Frontal cortex (tissue), 4 donors: ENCODE measurements at places on chromosomes 4 and X. TPM values are rescaled to one million over a fixed set of nuclear protein-coding genes. Genes with fewer than 3 reads are reported as not detected.

GRCh38 chrX:15737190-15737958 lies 696 bp upstream of the CA5B start:
- DNase-seq, result no peak

DNA sequence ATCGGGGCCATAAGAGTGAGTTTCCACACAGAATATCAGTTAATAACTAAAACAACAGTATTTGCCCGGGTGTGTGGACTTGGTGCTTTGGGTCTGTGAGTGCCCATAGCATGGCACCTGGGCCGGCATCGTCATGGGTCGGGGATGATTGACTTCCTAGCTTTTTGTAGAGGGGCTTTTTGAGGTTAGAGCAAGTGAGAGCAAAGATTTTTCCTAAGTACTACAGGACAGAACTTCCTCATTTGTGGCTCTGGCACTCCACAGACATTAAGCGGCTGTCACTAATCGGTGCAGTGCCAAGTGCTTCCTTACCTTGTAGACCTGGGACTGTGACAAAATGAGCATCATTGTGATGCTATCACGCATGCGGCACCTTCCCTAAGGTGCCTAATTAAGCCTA lies 81.0 kb downstream of the SHROOM2 start:
- no peak for DNase-seq

The OPRPN gene
- total RNA-seq, result not detected

DNA sequence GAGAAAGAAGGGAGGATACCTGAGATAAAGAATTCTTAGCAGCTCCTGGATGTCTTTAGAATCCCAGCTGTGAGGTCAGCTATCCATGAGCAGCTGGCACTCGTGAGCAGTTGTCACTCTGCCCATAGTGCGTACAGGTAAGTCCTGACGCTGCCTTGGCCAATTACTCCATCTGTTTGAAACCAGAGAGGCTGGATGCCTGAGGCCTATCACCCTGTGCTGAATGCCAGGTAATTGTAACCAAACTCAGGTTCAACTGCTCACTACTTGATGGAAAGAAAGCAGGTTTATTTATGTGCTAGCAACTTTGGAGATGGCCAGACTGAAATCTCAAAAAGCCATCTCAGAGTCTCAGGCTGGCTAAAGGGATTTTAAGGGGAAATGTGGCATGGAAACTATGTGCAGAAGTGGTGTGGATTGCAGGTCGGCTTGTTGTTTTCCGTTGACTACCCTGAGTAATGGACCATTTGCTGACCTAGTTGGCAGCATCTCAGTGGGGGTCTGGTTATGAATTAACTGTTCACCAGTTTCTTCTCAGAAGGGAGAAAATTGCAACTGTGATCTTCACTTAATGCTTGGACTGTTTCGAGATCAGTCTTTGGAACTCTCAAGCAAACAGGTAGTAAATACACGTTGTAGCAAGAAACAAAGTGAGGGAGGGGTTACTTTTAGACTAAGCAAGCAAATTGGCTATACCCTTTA lies 1614.0 kb upstream of the PCDH10 start:
- DNase-seq, result no peak

The GABRA4 gene
- total RNA-seq, result 24.5 TPM

- no peak for DNase-seq
These were observed 283.6 kb upstream of the PCDH10 start for GRCh38 chr4:132865458-132865857.

GRCh38 chrX:18885328-18886004 lies 98.4 kb downstream of the PHKA2 start:
- no peak for DNase-seq

DNA sequence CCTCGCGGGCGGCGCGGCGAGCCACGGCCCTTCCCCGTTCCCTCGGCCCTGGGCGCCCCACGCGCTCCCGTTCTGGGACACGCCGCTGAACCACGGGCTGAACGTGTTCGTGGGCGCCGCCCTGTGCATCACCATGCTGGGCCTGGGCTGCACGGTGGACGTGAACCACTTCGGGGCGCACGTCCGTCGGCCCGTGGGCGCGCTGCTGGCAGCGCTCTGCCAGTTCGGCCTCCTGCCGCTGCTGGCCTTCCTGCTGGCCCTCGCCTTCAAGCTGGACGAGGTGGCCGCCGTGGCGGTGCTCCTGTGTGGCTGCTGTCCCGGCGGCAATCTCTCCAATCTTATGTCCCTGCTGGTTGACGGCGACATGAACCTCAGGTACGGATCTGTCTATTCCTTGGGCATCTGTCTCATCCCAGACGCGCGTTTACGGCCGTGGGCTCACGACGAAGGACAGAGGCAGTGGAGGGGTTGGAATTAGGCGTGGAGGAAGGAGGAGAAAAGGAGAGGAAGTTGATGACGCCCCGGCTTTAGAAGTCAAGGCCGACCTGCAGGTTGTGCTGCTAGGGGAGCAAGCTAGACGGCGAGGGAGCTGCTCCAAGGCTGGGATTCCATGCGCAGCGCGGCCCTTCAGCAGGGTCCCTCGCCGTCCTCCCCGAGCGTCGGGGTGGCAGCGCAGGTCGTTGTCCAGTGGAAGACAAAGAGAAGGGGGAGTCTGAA lies 792 bp downstream of the SLC10A4 start:
- DNase-seq, result no peak

GRCh38 chr4:7217474-7218321 lies 25.4 kb downstream of the SORCS2 start:
- DNase-seq, result no peak

DNA sequence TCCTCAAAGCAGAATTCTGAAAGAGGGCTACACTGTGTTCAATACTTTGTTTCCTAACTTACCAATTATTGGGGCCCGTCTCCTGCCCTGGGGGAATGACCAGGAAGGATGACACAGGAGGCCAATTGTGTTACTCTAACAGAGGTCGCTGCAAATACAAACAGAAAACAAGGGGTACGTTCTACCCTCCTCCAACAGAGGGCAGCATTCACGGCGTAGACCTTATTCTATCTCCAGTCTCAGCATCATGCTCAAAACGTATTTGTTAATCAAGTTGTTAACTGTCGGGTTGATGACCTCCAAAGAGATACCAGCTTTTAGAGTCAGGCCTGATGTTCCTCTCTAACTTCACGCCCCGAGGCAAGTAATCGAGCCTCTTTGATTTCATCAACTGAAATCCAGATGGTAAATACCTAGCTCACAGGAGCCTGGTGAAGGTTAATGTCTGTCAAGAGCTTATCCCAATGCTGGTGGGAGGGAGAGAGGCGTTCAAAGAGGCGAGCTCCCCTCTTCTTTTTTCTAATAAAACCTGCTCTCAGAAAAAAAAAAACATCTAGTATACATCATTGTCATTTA lies 181.0 kb upstream of the KCNIP4 start:
- DNase-seq, result no peak

DNA sequence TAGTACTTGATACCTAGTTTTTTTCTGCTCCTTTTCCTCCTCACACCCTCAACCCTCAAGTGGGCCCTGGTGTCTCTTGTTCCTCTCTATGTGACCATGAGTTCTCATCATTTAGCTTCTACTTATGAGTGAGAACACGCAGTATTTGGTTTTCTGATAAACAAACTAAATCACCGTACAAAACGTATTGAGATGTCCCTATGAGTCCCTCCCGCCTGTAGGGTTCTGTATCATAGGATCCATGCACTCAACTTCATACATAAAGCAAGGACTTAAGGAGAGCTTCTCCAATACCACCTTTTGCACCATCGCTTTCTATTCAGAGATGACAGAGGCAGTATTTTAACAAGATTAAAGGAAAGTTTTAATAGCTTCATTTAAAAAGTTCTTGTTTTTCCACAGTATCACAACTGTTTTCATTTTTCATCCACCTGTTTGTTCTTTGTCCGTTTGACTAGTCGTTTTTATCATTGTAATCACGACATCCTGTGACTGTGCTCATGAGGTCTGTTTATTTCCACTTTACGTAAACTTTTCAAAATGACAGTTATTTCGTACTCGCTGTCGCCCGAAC lies 457 bp upstream of the RAB9A start:
- no peak for DNase-seq

DNA sequence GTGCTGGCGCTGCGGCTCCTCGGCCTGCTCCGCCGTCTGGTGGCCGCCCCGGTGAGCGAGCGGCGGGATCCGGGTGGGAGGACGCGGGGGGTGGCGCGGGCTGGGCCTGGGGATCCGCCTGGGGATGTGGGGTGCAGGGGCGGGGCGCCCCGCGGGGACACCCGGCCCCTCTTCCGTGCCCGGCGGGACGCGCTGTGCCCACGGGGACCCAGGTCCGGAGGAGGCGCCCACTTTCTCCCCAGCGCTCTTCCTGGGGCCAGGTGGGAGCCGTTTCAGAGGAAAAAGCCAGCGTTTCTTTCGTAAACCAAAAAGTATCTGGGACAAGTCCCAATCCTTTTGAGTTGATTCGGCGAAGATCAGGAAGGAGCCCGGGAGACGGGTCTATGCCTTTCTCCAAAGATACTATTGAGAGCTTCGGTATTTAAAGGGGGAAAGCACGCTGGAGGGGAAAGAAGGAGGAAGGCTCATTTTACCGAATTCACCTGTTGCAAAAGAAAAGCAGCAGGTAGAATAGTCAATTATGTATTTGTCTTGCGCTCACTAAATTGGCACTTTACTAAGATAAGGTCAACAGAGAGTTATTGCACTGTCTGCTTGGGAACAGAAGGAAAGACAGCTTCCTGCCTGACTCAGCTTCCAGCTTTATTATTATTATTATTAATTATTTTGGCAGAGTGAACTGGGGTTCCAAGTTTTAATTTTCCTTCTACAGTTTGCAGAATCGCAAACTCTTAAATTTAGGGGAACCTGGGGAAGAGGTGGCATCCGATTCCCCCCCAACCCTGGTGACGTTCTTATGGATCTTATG lies 81.5 kb upstream of the CD99 start:
- no peak for DNase-seq

GRCh38 chr4:3722446-3723231 lies 43.5 kb upstream of the ADRA2C start:
- DNase-seq, result no peak

- DNase-seq, result no peak
These were observed 95.6 kb downstream of the ADAMTS3 start for GRCh38 chr4:72473434-72473900.

The STATH gene
- not detected for total RNA-seq

- no peak for DNase-seq
These were observed 44.1 kb downstream of the DTHD1 start for GRCh38 chr4:36325499-36325898.

DNA sequence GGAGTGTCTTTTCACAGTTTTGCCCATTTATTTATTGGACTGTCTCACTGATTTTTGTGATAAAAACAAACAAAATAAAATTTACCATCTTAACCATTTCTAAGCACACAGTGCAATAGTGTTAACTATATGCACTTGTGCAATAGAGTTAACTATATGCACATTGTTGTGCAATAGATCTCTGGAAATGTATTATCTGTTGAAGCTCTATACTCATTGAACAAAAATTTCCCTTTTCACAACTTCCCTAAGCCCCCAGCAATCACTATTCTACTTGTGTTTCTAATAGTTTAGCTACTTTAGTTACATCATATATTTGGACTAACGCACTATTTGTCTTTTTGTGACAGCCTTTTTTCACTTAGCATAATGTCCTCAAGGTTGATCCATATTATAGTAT lies 59.7 kb upstream of the BEX4 start:
- no peak for DNase-seq

DNA sequence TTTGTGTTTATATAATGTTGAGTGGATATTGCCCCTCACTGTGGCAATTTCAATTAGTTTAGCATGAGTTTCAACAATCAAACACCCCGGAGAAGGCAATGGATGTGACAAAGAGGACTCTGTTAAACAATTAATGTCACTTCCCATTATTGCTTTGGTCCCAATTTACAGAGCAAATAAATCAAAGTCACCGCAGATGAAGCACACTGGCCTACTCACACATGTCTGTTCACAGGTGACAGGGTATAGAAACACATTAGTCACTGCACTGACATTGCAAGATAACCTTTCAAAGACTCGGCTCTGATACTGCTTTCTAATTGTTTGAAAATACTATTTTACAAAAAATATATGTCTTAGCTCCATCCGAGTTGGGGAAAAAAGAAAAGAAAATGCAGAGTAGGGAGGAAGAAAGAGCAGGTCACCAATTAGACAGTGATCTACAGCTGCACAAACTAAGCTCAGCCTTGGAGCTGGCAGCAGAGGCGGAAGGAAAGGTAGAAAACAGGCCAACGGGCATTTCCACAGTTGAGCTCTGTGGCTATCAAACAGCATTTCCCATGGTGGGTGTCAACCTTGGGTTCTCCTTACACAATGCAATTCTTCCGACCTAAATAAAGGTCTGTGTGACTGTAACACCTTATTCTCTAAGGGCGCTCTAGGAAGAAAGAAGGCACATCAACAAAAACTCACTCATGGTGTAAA lies 53.9 kb downstream of the PPARGC1A start:
- no peak for DNase-seq

GRCh38 chr4:138222046-138222445 lies 20.1 kb downstream of the SLC7A11 start:
- DNase-seq, result no peak

DNA sequence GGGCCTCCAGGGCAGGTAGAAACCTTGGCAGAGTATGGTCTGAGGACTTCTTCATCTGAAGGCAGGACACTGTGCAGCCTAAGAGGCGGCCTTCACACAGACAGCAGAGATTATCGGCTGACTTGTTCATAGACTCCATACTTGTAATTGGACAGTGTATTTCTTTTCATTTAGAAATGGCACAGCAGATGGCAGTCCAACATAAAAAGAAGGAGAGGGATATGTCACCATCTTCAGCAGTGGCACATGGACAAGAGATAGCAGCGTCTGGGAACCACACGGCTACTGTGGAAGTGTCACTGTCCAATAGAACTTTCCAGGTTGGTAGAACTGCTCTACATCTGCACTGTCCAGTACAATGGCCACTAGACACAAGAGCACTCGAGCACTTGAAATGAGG lies 21.7 kb upstream of the GEMIN8 start:
- no peak for DNase-seq

The GRID2 gene
- total RNA-seq, result 33.8 TPM

DNA sequence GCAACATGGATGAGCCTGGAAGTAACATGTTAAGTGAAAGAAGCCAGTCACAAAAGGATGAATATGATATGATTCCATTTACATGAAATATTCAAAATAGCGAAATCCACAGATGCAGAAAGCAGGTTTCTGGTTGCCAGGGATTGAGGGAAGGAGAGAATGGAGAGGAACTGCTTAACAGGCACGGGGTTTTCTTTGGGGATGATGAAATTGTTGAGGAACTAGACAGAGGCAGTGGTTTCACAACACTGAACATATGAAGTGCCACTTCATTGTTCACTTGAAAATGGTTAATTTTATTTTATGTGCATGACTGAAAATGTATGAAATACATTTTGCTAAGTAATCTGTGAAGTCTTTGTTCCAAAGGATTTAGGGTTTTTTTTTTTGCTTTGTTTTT lies 182.5 kb upstream of the TBL1X start:
- no peak for DNase-seq

The SCML1 gene
- 5.7 TPM for total RNA-seq

The STBD1 gene
- 0.41 TPM for total RNA-seq

The TMEM150C gene
- 74.2 TPM for total RNA-seq

GRCh38 chr4:138912704-138913340 lies 102.8 kb upstream of the NOCT start:
- DNase-seq, result no peak

DNA sequence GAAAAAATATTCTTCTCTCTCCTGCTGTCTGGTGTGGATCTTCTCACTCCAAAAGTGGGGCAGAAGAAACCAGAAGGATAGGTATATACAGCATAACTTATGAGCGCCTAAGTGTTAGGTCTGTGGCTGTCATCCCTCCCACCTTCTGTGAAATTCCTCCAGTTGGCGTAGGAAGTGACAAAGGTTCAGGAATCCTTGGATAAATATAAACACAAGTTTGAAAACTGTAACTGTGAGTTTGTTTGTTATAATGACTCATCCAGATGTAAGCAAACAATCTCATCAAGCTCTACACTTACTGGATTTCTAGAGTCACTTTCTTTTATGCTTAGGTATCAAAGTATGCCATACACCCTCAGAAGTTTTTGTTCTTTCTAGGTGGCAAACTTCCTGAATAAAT lies 405.2 kb downstream of the FAT4 start:
- no peak for DNase-seq

The GUCY1A1 gene
- 207 TPM for total RNA-seq
